ENCODE measurements at places on chromosomes 5 and 9.

- DNase-seq, result no peak
These were observed 139.5 kb upstream of the RAPGEF1 start for GRCh38 chr9:131879181-131879910.

- no peak for DNase-seq
These were observed 15.3 kb upstream of the SEC16A start for GRCh38 chr9:136497916-136498695.

GRCh38 chr5:26761045-26761444, 277.3 kb downstream of the CDH9 start:
- DNase-seq, result no peak

DNA sequence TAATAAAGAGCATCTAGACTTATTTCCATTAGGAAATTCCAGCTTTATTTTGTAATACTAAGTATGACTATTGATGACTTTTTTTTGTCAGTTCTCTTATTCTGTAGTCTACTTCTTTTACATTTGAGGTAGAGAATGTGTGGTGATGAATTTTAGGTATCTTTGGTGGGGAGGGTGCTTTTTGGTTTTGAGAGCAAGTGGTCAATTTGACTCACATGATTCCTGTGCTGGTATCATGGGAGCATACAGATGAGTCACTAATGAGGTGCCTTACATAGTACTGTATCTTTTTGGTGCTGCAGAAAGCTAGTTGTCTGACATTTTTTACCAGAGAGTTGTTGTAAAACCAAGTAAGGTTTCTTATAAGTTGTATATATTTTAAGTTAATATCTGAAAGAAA, 35.3 kb downstream of the ERBIN start:
- DNase-seq, result peak; percentile 19

GRCh38 chr5:56382896-56383295, 149.8 kb upstream of the ANKRD55 start:
- DNase-seq, result no peak

GRCh38 chr5:44389090-44389822, at the start of gene FGF10:
FGF10 (minus strand) TSS chr5:44389420; CDS start chr5:44388682, 738 bp downstream.
- DNase-seq, result no peak

DNA sequence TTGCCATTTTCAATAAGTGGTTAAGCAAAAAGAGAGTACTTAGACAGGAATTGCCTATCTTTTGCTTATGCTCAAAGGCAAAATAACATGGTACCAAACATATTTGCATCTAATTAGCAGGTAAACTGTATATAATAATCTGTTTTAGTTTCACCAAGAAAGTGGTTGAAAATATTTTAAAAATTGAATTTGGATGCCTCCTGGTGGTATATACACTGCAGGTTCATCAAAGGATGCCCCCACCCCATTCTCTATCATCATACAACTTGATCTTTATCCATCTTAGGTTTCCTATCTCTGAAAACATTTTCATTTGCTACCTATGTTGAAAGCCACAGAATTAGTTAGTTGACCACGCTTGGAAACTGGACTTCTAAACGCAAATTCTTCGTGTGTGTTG, 47.0 kb upstream of the MROH2B start:
- no peak for DNase-seq

DNA sequence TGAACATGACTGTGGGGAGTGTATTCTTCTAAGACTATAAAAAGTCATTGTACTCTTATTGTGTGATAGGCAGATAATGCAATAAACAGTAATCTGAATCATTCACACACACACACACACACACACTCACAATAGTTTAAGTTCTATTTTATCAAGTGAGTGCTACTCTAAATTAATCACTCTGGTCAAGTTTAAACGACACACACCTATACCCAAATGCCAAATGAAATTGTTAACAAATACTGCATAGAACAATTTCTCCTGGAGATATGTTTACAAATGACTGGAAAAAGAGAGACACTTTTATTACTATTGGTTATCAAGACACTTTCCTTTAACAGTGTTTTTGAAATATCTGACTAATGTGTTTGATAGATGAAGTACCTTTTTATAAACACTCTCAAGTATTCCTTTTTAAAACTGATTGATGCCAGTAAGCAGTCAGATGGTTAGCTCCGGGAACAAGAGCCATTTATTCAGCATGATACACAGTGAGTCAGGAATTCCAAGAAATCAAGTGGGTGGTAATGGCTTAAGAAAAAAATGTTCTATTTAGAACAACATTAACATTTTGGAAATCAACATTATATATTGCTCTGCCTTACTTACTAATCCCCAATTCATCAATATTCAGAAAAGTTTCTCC, 521.6 kb upstream of the ST8SIA4 start:
- DNase-seq, result no peak

DNA sequence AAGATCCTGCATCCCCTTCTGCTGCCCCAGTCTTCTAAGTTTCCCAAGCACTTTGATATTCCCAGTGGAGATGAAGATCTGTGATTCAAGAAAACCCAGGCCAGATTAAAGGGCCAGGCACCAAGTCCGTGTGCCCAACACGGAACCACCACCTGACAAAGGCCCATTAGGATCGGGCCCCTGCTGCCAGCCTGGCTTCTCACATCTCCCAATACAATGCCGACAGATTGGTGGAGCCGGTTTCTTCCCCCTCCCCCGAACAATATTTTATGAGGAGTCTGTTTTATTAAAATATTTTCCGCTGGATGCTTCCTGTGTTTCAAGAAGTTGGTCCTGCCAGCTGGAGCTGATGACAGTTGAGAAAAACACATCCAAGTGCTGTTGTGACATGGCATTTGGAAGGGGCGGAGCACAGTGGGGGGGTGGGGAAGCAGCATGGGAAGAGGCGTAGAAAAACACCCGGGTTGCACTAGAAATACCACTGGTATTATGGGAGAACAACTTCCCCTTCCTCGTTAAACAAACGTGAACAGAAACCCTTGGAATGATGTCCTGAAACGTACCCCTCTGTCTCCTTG, 45.0 kb downstream of the CRB2 start:
- DNase-seq, result no peak

DNA sequence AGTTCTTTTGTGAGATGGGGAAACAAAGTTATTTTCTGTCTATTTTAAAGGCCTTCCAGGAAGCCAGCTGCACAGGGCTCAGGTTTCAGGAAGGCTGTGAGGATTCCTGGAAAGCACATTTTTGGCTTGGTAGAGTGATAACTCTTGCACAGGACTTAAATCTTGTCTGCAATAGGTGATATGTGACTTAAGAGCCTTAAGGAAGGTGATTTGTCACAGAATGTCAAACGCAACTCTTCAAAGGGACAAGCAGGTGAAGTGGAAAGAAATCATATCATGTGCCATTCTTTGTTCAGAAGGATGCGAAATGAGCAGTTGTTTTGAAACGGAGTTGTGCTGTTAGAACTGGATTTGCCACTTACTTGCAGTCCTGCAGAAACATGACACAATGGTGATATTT, 459.3 kb downstream of the MAT2B start:
- no peak for DNase-seq

- DNase-seq, result no peak
These were observed 53.4 kb upstream of the PAM start for GRCh38 chr5:102701748-102702147.

DNA sequence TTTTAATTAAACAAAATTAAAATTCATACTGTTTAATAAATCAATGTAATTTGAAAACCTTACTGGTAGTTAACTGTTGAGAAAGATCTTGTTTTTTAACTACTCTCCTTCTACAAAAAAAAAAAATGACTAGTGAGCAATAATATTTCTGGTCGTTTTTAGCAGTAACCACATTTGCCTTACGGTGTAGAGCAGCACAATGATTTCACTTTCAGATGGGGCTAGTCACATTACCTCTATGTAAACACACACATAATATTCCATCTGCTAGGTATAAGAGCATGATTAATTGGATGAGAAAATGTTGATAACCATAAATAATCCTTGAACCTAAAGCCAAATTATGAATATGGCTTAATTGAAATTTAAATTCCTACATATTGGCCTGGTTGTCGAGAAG, 198.1 kb downstream of the CHSY3 start:
- no peak for DNase-seq

GRCh38 chr5:58334035-58334434, 125.9 kb downstream of the PLK2 start:
- DNase-seq, result no peak

GRCh38 chr5:40006260-40006659, 581.5 kb upstream of the DAB2 start:
- DNase-seq, result no peak

DNA sequence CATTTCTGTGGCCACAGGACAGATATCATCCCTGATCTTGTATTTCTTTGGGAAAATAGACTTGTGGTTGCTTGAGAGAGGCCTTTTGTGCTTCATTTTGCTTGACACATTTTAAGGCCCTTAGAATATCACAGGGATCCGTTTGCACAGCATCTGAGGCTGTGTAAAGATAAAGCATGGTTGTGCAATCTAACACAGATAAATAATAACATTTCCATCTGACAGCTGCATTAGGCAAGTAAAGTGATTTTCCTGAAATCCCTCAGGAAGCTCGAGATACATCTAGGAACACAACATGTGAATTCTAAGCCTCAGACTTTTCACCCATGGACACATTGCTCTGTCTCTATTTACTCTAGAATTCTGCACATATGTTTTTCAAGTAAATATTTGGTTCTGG, 212.8 kb upstream of the ADAMTSL1 start:
- DNase-seq, result no peak

DNA sequence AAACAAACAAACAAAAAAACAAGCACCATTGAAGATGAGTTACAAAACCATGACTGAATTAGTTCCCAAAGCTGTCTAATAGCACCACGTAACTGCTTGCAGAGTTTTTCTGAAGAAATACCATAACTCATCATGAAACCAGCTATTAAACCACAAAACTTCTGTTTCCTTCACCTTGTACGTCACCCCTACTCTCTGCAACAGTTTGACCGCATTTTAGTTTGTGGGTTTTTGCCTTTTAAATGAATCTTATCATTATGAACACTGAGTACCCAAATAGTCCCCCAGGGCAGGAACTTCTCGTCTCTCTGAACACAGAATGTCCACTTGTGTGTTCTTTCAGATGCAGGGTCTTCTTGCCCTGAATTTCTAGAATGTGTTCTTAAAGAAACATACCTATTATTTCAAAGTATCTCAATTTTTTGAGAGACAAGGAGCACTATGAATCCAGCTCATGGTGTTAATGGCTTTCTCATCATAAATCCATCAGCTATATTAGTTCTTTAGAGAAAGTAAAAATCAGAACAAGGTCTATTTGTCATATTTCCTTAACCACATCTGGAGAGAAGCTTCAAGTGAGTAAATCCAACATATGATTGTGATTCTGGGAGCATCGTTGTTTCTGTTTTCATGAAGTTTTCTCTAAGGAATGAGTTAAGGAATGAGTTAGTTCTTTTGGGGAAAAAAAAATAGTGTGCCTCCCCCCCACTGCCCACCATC, 210.6 kb downstream of the AUH start:
- peak; percentile 24 for DNase-seq

DNA sequence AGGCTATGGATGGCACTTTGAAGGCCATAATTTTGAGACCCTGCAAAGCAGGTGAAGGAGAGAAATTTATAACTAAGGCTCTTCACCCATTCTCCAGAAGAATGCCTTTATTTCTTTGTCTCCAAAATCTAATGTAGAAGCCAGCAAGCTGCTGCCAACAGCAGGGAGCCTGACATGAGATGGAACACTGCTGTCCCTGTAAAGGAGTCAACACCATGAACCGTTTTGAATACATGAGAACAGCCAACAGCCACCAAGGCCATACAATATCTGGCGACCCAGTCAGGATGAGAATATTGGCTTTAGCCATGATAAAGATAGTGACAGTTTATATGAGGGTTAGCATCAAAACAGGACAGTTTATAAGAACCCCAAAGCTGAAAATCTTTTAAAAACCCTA, 121.2 kb upstream of the LIFR start:
- no peak for DNase-seq

DNA sequence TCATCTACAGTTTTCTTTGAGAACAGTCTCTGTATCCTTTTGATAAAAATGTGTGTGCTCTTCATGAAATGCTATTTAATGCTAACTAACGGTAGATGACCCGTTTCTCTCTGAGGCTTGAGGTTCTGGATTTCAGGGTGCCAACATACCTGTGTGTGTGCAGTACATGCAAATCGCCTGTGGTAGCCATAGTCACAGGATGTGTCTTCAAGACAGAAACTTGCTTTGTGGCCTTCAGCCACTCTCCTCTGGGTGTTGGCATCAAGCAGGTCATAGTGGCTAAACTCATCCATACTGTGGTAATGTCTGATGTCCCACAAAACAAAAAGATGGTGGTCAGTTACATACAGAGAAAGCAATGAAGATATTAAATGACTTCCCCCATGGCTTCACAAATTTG, 4.2 kb downstream of the LOX start:
- DNase-seq, result no peak

GRCh38 chr5:80035839-80036238, 691 bp downstream of the THBS4 start:
- DNase-seq, result no peak

- DNase-seq, result no peak
These were observed 151.9 kb downstream of the NDUFS4 start for GRCh38 chr5:53712327-53712726.

DNA sequence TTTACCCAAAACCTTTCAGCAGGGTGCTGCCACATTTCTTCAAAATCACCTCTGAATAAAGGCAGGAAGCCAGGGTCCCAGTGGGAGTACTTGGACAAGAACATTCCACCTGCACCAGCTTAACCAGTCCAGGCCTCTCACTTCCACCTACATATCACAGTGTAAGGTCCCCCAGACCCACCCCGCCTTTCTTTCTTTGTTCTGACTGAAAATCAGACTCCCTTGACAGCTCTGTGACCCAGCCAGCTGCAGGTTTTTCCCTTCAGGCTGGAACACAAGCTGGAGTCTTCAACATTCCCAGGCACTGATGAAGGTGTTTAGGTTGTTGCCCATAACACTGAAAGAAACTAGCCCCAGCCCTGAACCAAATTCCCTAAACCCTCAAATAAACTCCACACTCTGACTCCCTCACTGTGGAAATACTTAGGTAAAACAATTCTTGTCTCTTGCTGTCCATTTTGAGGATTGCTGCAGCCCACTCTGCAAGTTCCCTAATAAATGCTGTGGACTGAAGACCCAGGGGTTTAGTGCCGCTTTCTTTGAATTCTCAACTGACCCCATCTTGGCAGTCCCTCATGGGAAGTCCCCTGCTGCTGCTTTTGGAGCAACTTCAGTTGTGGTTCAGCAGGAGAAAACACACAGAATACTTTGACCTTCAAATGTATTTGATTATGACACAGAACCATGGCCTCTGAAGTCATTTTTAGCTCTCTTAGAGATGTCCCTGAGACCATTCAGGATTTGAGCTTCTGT, 24.8 kb downstream of the P4HA2 start:
- DNase-seq, result no peak

DNA sequence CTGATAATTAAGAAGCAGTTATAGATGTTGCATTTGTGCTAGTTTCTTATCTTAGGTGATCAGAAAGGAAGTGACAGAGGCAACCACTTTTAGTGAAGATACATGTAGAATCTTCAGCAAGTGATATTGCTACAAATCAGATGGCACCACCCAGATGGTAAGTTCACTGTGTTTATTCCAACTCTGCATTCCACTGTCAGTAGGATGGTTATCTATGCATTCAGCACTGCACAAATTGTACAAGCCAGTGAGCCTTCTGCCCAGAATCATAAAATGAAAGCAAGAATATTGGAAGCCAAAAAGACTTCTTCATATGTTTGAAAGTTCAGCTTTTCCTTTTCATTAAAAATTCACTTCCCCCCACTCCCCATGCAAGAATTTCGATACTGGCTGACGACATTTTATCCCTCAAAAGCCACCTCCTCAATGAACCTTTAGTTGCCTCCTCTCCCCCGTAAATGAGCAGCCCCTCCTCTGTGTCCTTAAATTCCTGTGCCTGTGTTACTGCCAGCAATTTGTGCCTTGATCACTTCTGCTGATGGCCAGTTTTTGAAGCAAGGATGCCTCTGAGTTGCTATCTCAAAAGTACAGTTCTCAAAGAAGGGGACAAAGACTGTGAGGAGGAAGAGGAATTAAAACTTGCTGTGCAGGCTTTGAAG, 91.6 kb downstream of the ZSWIM6 start:
- DNase-seq, result no peak

All from activated CD4-positive, alpha-beta T cell treated with anti-CD3 and anti-CD28 coated beads for 4 hours (primary cell).